ENCODE measurements at places on chromosomes 1 and 21.

GRCh38 chr1:228998179-228998578 lies 262.9 kb downstream of the RHOU start:
- no peak for DNase-seq

DNA sequence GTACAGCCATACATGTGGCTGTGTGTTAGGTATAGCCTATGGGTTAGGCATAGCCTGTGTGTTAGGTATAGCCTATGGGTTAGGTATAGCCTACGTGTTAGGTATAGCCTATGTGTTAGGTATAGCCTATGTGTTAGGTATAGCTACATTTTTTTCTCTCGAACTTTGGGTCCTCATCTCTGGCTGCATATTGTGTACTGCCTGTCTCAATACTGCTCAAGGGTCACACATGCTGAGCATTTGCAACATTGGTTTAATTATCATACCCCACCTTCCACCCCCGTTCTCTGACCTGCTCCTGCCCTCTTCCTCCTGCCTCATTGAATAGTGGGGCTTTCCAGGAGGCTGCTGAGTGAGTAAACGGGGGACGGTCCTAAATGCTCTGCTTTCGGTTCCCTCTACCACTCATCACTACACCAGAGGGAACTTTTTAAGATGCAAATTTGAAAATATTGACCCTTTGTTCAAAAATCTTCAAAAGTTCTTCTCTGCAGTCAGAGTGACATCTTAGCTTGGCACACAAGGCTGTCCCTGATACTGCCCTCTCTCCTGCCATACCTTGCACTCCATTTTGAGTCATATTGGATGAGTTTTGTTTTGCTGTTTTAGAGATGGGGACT lies 17.8 kb downstream of the OR2B11 start:
- DNase-seq = no peak

- no peak for DNase-seq
Observed at GRCh38 chr21:35478161-35479064, 429.3 kb upstream of the RUNX1 start.

- DNase-seq = no peak
Observed at GRCh38 chr21:32315511-32316281, 17.0 kb downstream of the MRAP start.

All from naive thymus-derived CD8-positive, alpha-beta T cell (primary cell).